H9 (cell line): ENCODE measurements at places on chromosomes 12 and 14. TPM values are rescaled to one million over a fixed set of nuclear protein-coding genes. Genes with fewer than 3 reads are reported as not detected.
A peak's percentile ranks its signal among the peaks of the same experiment; 100 is the strongest.

Gene PTPN21
- total RNA-seq: 12.9 and 14.3 TPM in 2 replicates

Gene KIF5A
- total RNA-seq: 17.7 and 18.5 TPM in 2 replicates

Gene CCDC197
- not detected in 2 replicates for total RNA-seq

Gene TPH2
- total RNA-seq: 0.66 and 0.83 TPM in 2 replicates

GRCh38 chr14:77322250-77322902 lies 1.5 kb downstream of the GSTZ1 start:
- DNase-seq: no peak
- H3K4me3 ChIP-seq: peak overlapping the region; percentile 99
- H3K4me1 ChIP-seq: peaks cover 2% of the 10 kb centered on the region; the same call in 1 of the 2 replicates
- H3K36me3 ChIP-seq: no peaks in the 10 kb centered on the region
- no peaks in the 10 kb centered on the region for H3K27me3 ChIP-seq

- H3K4me1 ChIP-seq: no peaks in the 10 kb centered on the region; the same call in 1 of the 2 replicates
- no peak for DNase-seq
- no peak overlapping the region for H3K27ac ChIP-seq
- H3K4me3 ChIP-seq: no peak overlapping the region
- H3K36me3 ChIP-seq: no peaks in the 10 kb centered on the region
Observed at GRCh38 chr12:51922762-51923505, 15.6 kb downstream of the ACVRL1 start.

DNA sequence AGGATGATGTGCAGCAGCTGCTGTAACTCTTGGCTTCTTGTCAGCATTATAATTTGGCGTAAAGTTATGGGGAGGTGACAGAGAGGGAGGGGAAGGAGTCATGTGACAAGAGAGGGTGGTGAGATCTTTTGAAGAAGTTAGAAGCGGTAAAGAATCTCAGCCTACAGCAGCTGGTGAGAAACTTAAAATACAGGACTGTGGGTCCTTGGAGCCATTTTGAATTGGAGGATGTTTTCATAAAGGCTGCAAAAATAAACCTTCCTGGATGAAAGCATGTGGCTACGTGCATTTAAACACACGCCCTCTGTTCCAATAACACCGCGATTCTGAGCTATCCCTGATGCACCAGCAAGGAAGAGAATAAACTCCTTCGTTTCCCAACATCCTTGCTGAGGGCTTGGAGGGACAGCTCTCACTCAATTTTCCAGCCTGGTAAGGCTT lies 133.7 kb downstream of the TMEM30B start:
- no peaks in the 10 kb centered on the region for H3K4me1 ChIP-seq
- H3K27me3 ChIP-seq: no peaks in the 10 kb centered on the region
- H3K27ac ChIP-seq: no peak overlapping the region
- DNase-seq: no peak
- H3K36me3 ChIP-seq: peaks cover 25% of the 10 kb centered on the region

GRCh38 chr12:58530742-58531062 lies 389.6 kb downstream of the LRIG3 start:
- DNase-seq: no peak
- no peaks in the 10 kb centered on the region for H3K4me1 ChIP-seq
- no peak overlapping the region for H3K4me3 ChIP-seq
- H3K36me3 ChIP-seq: no peaks in the 10 kb centered on the region
- H3K27ac ChIP-seq: no peak overlapping the region

DNA sequence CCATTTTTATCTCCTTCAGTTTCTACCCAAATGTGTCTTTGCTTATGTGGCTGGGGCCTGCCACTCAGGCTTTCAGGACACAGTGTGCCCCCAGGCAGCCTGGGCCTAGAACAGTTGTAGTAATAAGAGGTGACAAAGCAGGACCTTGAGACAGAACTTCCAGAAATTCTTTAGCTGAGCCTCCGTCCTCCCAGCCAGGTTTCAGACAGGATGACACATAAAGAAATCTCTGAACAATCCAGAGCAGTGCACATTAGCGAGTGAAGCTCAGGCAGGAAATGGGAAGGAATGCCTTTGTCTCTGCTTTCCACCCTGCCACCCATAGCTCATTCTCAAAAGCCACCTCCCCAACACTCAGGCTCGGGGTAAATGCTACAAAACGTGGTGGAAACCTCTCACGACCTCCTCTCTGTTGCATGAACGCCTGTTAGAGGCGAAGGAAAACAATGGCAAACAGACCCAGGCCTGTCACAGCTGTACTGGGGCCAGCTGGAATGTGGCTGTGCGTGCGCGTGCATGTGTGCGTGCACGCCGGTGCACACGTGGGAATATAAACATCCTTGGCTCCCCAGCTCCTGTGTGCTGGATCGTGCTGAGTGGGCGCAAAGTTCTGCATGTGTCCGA lies 286.7 kb downstream of the ZFP36L1 start:
- DNase-seq: no peak
- no peaks in the 10 kb centered on the region for H3K27me3 ChIP-seq
- no peak overlapping the region for H3K27ac ChIP-seq
- peak overlapping the region; percentile 63; the same call in 1 of the 3 replicates for H3K4me3 ChIP-seq
